ENCODE measurements at places on chromosomes 13 and 19. TPM values are rescaled to one million over a fixed set of nuclear protein-coding genes. Genes with fewer than 3 reads are reported as not detected.

DNA sequence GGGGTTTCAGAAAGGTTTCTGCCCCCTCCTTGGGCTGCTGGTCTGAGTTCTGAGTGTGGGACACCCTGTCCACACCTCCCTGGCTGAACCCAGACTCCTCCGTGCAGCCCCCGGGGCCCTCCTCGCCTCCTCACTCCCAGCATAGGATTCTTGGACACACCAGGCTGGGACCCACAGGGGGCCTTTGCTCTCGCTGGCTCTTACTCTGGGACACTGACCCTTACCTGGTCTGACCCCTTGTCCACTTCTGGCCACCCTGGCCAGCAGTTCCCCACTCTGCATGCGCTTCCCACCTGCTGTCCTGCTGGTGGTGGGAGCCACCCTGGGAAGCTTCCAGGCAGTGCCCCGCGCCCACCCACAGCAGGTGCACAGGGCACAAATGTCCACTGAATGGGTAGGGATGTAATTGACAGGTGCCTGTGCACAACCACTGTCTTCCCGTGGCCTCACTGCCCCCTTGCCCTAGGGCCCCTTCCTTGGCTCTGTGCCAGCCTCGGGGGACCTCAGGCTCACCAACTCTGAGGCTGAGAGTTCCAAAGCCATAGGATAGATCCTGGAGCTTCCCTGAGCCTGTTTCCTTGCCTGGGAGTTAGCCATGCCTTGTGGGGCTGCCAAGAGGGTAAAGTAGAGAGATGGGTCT is 7.0 kb upstream of the SLC25A42 start:
- no peak for DNase-seq

MYBPC2 gene
- 0.65 TPM for total RNA-seq

GRCh38 chr19:8269724-8270123 is 38.4 kb downstream of the CD320 start:
- DNase-seq = no peak

ZNF726 gene
- total RNA-seq = 0.31 TPM

DNA sequence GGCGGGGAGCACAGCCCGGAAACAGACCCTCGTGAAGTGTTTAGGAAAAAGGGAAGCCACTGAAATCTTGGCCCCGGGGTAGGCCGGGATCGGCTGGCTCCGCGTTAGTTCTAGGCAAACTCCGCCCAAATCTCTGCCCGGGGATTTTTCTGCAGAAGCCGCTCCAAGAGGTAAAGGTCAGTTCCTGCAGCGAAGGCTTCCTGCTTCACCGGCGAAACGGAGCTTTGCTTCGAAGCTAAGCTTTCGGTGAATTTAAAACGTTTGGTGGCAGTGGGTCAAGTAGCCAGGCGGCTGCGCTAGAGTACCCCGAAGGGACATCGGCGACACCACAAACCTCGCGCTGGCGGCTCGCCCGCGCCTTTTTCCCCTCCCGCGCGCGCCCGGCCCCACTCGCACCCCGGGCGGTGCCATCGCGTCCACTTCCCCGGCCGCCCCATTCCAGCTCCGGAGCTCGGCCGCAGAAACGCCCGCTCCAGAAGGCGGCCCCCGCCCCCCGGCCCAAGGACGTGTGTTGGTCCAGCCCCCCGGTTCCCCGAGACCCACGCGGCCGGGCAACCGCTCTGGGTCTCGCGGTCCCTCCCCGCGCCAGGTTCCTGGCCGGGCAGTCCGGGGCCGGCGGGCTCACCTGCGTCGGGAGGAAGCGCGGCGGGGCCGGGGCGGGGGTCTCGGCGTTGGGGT is 441 bp downstream of the GJB2 start:
- DNase-seq = peak; percentile 76

ZNF880 gene
- total RNA-seq = 26.3 TPM

DNA sequence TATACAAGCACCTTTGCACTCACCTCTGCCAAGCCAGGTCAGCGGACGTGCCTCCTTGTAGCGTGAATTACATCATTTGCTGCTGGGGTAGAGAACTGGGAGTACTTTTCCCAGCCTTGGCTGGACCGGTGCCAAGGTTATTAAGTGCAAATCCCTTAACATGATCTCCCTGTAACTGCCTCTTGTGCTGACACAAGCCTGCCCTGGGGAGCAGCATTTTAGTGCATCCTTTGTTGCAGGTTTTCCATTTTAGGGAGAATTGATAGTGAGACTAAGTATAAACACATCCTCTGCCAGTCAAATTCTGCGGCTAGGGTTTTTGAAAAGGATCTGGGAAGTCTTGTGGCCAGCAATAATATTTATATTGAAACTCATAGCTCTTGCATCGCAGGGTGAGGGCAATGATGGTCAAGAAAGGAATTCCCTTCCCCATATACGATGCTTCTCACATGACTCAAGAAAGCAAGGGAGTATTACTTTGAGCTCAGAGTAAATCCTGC is 32.7 kb upstream of the DCLK1 start:
- DNase-seq = no peak

DNA sequence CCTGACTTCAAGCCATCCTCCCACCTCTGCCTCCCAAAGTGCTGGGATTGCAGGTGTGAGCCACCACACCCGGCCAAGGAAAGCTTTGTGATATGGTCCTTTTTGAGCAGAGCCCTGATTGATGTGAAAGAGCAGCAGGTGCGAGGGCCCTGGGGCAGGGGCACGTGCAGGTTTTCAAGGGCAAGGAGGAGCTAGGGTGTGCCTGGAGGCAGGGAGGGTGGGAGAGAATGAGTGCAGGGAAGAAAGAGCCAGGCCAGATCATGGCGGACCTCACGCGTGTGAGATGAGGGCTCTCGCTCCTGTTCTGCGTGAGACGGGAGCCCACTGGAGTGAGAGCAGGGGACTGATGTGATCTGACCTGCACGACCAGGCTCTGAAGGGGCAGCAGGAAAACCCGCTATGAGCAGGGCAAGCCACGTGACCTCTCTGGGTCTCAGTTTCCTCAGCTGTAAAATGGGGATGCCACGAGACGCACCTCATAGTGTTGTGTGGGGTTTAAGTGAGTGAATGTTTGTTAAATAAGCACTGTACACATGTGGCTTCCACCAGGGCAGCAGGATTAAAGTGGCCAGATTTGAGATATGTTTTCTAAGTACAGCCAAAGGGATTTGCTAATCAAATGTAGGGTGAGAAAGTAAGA is 25.8 kb downstream of the FAAP24 start:
- no peak for DNase-seq

GRCh38 chr19:19179548-19180441 is 9.7 kb upstream of the MEF2B start:
- no peak for DNase-seq

DNA sequence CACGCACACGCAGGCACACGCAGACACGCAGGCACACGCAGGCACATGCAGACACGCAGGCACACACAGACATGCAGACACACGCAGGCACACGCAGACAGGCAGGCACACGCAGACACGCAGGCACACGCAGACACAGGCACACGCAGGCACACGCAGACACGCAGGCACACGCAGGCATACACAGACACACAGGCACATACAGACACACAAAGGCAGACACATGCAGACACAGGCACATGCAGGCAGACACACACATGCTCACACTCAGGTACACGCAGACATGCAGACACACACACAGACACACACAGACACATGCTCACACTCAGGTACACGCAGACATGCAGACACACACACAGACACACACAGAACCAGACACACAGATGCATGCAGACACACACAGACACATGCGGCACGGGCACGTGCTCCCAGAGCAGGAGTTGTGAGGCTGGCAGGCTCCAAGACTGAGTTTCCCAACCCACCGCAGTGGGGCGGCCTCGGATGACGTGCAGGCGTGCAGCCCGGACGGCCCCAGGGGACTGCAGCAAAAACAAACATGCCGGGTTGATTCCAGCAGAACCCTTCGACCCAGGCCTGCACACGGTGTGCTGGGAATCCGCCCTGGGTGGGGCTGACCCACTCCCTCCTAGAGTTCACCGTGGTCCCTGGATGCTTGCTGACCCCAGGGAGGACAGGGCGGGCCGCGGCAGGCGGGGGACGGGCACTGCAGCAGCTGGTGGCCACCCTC is 100.0 kb downstream of the GADD45B start:
- DNase-seq = no peak

DNA sequence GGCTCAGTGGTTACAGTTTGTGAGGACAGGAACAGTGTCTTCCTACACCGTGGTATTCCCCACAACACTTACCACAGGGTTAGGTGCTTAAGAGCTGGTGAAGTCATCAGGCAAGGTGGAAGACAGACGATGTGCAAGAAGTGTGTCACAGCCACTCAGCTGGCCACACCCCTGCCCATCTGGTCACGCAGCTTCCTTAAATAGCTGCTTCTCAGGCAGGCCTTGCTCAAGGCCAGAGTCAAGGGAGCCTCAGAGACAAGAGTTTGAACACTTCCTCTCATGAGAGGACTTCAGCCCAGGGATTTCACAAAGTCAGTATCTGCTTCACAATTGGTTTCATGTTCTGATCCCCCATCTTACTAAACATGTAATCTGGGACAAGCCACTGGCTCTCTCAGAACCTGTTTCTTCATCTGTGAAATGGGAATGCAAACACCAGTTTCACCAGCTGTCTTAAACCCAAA is 80.3 kb upstream of the FRY start:
- DNase-seq = no peak

Data from neural progenitor cell (in vitro differentiated cells).